CD4-positive, alpha-beta T cell treated with Interleukin-6 for 4 hours (primary cell): ENCODE measurements at places on chromosomes 12 and 14.

DNA sequence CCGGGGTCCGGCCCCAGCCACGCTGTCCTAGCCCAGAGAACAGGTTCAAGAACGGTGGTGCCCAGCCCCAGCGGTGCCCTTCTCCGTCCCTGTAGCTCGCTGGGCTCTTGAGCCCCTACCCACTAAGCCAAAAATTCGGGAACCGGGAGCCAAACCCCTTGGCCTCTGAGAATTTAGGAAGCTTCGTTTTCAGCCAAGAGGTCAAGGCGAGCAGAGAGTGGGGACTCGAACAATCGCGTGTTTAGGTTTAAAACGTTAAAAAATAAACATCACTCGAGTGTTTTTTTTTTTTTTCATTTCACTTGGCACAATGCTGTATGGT, 6.2 kb downstream of the SIX1 start:
- DNase-seq, result no peak

- DNase-seq, result no peak
Observed at GRCh38 chr12:11987901-11988300, 82.8 kb upstream of the BCL2L14 start.

GRCh38 chr14:104253223-104253822, 114.9 kb downstream of the KIF26A start:
- no peak for DNase-seq

- no peak for DNase-seq
Observed at GRCh38 chr12:50927356-50927755, 25.0 kb upstream of the HIGD1C start.

DNA sequence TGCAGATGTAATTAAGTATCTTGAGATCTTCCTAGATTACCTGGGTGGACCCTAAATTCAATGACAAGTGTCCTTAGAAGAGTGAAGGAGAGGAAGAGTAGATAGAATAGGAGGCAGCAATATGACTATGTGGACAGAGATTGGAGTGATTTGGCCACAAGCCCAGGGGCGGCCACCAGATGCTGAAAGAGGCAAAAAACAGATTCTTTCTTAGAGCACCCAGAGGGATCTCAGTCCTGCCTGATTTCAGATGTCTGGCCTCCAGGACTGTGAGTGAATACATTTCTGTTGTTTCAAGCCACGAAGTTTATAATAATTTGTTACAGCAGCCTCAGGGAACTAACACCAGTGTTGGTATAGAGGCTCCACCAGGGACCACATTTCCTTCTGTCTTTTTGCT, 67.3 kb downstream of the DACT1 start:
- DNase-seq, result no peak

- no peak for DNase-seq
Observed at GRCh38 chr14:62934439-62934838, 110.8 kb downstream of the KCNH5 start.

DNA sequence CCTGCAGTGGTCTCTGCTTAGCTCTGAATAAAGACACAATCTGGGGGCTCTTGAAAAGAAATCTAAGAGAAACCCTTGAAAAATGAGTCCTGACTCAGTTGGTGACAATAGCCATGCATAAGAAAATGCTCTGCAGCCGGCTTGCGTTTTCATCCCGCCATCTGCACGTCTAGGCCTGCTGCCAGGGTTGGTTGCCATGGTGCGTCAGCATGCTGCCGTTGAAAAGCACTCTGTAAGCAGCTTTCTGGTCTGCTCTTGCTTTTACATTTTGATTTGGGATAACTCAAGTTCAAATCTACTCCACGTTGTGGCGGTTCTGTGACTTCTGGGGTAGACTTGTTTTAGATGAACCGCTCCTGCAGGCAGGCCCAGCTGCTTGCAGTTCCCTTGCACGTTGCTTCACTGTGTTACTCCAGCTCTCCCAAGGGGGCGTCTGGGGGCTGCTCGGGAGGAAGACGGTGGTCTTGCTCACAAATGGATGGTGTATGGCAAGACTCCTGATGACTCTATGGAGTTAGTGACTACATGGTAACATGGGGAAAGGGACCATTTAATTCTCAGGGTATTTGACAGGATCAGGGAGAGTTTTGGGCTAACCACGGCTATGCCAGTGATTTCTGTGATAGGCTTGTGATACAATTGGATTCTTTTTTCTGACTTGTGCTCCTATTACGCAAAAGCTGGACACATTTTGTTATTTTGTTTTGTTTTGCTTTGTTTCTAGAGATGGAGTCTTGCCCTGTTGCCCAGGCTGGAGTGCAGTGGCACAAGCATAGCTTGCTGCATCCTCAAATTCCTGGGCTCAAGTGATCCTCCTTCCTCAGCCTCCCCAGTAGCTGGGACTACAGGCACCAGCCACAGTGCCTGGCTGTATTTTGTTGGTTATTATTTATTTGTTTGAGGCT, 15.8 kb downstream of the WNT5B start:
- DNase-seq, result no peak

GRCh38 chr14:65425885-65426284, 13.4 kb downstream of the FUT8 start:
- DNase-seq, result no peak

DNA sequence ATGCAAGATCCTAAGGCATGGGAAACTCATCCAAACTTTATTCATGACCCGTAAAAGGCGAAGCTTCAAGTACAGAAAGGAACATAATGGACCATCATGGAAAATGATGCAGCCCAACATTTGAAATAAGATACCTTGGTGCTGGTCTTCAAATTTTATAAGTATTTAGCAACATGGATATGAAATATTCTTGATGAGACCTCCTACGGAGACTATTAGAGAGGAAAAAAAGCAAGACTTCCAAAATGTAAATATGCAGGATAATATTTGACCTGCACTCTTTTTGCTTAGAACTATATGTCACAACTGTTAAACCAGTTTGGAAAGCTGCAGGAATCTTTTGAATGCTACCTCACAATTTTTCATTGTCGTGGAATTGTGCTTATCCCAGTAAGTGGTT, 168.8 kb upstream of the ARID2 start:
- DNase-seq, result no peak

DNA sequence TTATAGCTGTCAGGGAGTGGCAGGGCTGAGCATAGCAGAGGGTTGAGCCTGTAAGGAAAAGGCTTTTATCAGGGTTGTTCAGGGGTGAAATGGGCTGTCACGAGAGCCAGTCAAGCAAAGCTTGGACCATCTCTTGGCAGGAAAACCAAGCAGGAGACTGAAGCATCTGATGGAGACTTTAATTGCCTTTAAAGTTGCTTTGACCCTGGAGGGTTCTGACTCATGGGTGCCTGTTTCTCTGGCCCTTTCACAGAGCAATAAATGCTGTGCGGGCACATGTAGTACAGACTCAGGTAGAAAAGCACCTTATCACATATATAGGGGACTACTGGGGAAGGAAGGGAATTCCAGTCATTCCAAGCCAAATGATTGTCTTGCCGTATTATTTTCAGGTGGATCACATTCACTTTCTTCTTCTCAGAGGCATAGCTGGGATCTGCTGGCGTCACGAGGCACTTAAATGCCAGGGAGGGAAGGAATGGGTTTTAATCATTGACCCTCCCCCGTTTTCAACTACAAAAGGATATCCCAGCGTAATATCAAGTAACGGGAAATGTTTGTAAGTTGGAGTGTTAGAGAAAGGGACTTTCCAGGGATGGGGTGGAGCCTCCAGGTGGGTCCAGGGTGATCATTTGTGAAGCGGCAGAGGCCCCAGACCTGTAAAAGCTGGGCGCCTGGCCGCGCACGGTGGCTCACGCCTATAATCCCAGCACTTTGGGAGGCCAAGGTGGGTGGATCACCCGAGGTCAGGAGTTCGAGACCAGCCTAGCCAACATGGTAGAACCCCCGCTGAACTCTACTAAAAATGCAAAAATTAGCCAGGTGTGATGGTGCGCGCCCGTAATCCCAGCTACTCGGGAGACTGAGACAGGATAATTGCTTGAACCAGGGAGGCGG, 34.9 kb downstream of the PLEKHD1 start:
- no peak for DNase-seq

- DNase-seq, result no peak
Observed at GRCh38 chr12:42802785-42803189, 213.2 kb upstream of the PRICKLE1 start.
